ENCODE measurements at places on chromosomes 4 and X. TPM values are rescaled to one million over a fixed set of nuclear protein-coding genes. Genes with fewer than 3 reads are reported as not detected.

The RXFP1 gene
- total RNA-seq = not detected

The TSPAN7 gene
- 12.4 TPM for total RNA-seq

The LIMCH1 gene
- total RNA-seq = 257 TPM

The UGT2B17 gene
- total RNA-seq = not detected

The SH3D19 gene
- total RNA-seq = 89.5 TPM

The MAGEA1 gene
- not detected for total RNA-seq

GRCh38 chrX:148380650-148381561 lies 119.5 kb upstream of the AFF2 start:
- H3K36me3 ChIP-seq = no peaks in the 10 kb centered on the region
- H3K27me3 ChIP-seq = peaks cover 2% of the 10 kb centered on the region
- peaks cover 3% of the 10 kb centered on the region for H3K4me1 ChIP-seq

- no peak overlapping the region for H3K27ac ChIP-seq
- H3K4me1 ChIP-seq = no peaks in the 10 kb centered on the region
- no peak for DNase-seq
- no peaks in the 10 kb centered on the region for H3K27me3 ChIP-seq
Observed at GRCh38 chr4:182339221-182339641, 96.0 kb downstream of the TENM3 start.

DNA sequence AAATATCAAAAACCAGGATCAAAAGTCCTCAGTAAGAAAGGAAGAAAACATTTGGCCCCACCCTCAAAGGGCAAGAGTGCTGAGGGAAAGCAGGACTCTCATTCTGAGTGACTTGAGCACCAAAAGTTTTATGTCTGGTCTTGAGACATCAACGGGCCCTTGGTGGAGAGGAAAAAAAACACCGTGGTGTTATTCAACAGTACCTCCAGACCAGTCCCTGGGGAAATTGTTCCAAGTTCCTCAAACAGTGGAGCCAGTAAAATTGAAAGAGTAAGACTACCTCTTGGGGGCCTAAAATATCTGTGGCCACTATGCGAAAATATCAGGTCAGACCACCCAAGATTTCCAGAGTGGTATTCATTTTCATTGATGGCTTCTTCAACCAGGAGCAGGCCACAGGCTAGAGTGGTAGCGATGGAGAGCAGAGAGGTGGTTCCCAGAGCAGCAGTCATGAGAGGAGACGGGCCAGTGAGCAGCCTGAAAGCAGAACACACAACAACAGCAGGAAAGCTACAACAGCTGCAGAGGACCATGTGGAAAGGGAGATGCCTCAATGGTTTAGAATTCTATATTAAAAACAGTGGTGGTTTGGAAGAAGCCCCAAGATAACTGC lies 63.7 kb upstream of the RPL34 start:
- H3K27me3 ChIP-seq = peaks cover 4% of the 10 kb centered on the region
- no peak overlapping the region for H3K4me3 ChIP-seq
- peaks cover 24% of the 10 kb centered on the region for H3K4me1 ChIP-seq
- H3K27ac ChIP-seq = no peak overlapping the region
- H3K36me3 ChIP-seq = no peaks in the 10 kb centered on the region

- H3K36me3 ChIP-seq = no peaks in the 10 kb centered on the region
- H3K27me3 ChIP-seq = no peaks in the 10 kb centered on the region
- peak within 1 kb of the TSS; percentile 92 for H3K4me3 ChIP-seq
- H3K4me1 ChIP-seq = peaks cover 23% of the 10 kb centered on the region
Observed at GRCh38 chr4:72568959-72569718, at the start of gene ADAMTS3. Gene ADAMTS3, minus strand, starts transcription at chr4:72569221. Its CDS starts 459 bp downstream, at chr4:72568762.

DNA sequence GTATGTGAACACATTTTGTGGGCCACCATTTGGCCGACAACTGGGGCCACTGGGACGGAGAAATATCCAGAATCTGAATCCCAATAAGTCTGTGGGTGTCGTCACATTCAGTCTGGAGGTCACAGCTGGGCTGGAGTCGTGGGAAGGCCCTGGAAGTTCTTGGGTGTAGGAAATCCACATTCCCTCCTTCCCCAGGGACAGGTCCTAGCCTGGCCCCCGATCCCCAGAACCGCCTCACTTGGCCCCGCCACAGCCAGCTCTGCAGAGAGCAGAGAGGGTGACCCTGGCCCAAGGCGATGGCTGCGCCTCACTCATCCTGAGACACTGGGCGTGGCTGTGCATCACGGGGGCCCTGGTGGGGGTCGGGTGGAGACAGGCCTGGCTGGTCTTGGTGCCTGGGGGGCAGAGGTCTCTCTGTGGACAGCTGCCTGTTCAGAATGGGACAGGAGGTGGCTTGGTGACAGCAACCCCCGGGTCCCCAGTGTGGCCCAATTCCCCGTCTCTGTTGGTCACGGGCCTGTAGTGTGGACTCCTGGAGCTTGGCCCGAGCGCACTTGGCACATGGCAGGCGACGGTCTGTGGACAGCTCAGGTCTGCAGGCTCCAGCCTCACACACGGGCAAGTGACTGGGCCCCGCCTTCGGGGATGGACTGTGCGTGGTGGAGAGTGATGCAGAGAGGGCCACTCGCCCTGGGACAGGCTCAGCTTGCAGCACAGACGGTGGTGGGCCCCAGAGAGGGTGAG lies 16.4 kb downstream of the DOK7 start:
- no peak overlapping the region for H3K4me3 ChIP-seq
- no peaks in the 10 kb centered on the region for H3K36me3 ChIP-seq
- no peak overlapping the region for H3K27ac ChIP-seq

DNA sequence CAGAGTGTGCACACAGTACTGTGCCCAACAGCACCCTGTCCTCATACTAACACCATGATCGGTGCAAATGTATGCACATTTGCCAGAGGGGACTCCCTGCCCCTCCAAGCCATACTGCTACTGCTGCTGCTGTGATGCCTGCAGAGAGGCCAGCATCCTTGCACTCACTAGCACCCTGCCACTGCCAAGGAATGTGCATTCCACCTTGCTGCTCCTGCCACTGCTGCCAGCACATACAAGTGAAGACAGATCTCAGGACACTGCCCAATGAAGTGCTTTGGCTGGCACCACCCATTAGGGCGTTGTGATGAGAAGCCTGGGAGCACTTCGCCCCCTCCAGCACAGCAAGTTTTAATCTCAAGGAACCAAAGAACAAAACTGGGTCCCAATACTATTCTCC lies 146.3 kb upstream of the DMD start:
- H3K36me3 ChIP-seq = no peaks in the 10 kb centered on the region
- H3K4me3 ChIP-seq = no peak overlapping the region
- DNase-seq = no peak
- H3K27me3 ChIP-seq = no peaks in the 10 kb centered on the region

GRCh38 chr4:3660086-3660927 lies 105.9 kb upstream of the ADRA2C start:
- DNase-seq = no peak
- H3K4me3 ChIP-seq = no peak overlapping the region
- H3K27ac ChIP-seq = no peak overlapping the region
- peaks cover 16% of the 10 kb centered on the region for H3K27me3 ChIP-seq

DNA sequence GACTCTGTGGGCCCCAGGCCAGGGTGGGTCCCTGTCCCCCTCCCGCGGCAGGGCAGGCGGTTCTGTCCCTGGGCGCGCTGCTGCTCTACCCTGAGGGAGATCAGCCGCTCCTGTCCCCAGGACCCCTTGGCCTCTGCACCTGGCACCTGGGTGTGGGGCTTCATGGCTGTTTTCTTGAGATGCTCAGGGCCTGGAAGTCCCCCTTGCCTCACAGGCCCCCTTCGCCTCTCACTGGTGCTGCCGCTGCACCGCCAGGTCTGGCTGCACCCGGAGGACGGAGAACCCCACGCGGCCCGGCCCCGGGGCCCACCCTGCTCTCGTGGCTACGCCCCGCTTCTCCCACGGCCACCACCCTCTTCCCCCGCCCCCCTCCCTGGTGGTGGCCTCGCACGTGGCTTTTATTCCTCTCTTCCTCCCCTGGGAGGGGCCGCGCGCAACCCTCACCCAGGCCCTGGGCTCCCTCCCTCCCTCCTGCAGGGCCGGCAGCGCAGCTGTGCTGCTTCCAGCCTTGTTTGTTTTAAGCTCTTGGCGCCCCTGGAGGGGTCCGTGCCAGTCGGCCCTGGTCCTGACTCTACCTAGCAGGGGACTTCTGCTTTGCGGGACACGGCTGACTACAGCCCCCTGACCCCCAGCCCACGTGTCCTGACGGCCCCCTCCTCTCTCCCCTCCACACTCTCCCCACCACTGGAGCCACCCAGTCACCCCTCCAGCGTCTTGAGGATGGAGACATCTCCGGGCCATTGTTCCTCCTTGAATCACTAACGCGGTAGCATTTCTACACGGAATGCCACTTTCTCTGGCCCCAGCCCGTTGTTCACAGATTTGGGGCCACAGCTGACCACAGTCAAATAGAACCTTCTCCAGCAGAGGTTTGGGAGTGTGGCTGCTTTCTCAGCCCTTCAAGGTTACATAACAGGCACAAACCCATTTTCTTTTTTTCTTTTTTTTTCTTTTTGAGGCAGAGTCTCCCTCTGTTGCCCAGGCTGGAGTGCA lies 20.6 kb upstream of the CLDN24 start:
- H3K27me3 ChIP-seq = peaks cover 4% of the 10 kb centered on the region
- no peak overlapping the region for H3K27ac ChIP-seq
- DNase-seq = no peak
- no peak overlapping the region for H3K4me3 ChIP-seq

DNA sequence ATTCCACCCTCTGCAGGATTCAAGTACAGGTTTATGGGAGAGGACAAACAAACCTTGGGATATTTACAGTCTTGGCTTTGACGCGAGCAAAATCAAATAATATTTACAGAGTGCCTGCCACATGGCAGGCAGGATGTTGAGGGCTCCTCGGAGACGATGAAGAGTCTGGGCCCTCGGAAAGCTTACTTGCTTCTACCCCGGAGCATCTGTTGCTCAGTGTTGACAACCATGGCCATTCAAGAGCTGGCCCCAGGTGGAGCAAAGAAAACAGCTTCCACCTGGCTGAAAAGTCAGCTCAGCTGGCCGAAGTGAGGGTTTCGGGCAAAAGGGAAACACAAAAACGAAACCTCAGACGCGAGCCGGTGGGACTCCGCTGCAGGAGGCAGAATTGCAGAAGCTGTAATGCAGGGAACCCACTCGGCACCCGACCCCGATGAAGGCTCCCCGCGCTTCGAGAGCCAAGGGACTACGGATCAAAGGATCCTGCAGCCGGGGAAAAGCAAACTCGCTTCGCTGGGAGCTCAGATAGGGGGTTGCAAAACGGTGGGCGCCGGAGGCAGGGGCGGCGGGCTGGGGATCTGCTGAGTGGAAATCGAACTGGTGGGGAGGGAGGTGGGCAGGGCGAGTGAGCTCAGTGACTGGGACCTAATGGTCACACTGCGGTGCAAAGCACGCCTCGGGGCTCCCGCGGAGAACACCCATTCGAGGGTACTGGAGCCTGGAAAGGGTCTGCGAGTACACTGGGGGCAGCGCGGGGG lies 805 bp downstream of the ATP8A1 start:
- peak overlapping the region; percentile 64 for H3K27ac ChIP-seq
- H3K4me1 ChIP-seq = peaks cover 55% of the 10 kb centered on the region
- peak; percentile 43 for DNase-seq
- peaks cover 3% of the 10 kb centered on the region for H3K27me3 ChIP-seq
- H3K4me3 ChIP-seq = peak overlapping the region; percentile 96

DNA sequence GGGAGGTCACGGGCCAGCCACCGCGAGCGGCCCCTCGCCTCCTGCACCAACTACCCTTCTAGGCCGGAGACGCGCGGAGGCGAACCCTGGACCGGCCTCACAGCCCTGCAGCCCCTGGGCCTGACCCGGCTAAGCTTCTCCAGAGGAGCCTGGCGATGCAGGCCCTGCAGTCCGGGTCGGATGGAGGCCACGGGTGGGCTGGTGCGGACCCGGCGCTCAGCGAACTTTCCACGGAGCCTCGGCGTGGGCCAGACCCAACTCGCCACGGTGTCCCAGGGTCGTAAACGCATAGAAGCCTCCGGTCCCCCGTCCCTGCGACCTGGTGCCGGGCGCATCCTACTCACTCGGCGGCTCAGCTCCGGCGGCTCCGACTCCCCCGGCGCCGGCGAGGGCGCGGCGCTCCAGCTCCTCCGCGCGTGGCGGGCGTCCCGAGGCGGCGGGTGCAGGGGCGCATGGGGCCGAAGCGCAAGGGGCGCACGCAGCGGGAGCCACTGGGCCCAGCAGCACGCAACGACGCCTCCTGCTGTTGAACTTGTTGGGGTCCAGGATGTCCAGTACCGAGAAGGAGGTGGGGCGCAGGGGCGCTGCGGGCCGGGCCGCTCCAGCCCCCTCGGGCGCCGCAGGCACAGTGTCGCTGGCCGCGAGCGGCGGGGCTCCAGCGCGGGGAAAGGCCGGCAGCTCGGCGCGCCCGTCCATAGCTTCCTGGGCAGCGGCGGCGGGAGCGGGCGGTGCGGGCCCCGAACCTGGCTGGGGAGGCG lies 427 bp downstream of the NKX1-1 start:
- H3K27me3 ChIP-seq = peaks cover 13% of the 10 kb centered on the region
- no peak overlapping the region for H3K4me3 ChIP-seq
- H3K36me3 ChIP-seq = no peaks in the 10 kb centered on the region
- no peak for DNase-seq

DNA sequence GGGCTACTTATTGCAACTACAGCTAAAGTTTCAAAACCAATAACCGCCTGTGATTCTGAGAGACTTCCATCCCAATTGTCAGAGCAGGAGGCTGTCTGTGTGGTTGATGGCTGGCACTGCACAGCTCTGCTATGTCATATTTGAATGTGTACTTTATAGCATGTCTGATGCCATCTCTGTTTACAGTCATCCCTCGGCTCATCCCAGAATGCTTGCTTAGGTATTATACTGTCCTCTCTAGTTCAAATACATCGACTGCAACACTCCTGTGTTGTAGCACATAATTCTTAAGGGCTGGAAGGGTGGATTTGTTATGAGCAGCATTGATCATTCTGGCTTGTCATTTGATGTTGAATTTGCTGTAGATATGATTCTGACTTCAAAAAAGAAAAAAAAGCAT lies 1617.5 kb upstream of the TENM3 start:
- H3K4me1 ChIP-seq = no peaks in the 10 kb centered on the region
- no peak for DNase-seq
- peaks cover 3% of the 10 kb centered on the region for H3K27me3 ChIP-seq
- no peak overlapping the region for H3K4me3 ChIP-seq
- no peaks in the 10 kb centered on the region for H3K36me3 ChIP-seq
- H3K27ac ChIP-seq = no peak overlapping the region

DNA sequence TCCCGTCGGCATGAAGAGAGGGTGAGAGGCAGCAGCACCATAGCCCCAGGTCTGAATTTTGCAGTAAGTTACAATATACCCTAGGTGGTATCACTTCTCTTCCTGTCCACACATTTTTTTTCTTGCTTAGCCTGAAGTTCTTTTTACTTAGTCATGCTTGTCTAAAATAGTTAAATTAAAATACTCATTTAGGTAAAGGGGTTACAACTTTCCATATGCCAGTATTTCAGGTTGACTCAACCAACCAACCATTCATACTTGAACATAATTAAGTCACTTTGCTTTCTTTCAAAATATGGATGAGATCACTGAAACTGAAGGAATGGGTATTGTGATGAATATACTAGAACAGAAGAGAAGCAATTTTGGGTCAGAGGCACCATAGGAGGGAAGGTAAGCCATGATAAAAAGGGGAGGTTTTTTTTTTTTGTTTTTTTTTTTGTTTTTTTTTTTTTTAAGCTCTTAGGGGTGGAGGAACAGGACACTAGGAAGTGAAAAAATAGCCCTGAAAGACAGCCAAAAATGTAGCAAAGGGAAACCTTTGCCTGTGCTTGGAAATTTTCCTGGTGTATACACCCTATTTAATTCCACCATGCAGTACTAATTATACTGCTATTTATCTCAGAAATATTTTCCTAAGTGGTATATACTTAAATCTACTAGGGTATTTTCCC lies 41.8 kb downstream of the RPS6KA3 start:
- H3K27ac ChIP-seq = peak overlapping the region; percentile 19
- peaks cover 19% of the 10 kb centered on the region for H3K4me1 ChIP-seq
- H3K27me3 ChIP-seq = no peaks in the 10 kb centered on the region
- no peak overlapping the region for H3K4me3 ChIP-seq
- no peaks in the 10 kb centered on the region for H3K36me3 ChIP-seq
- no peak for DNase-seq

Data from endothelial cell (in vitro differentiated cells).